ENCODE measurements at places on chromosomes 2 and 18. TPM values are rescaled to one million over a fixed set of nuclear protein-coding genes. Genes with fewer than 3 reads are reported as not detected.

- H3K4me1 ChIP-seq = no peaks in the 10 kb centered on the region
- no peak overlapping the region for H3K4me3 ChIP-seq
- no peaks in the 10 kb centered on the region for H3K36me3 ChIP-seq
- H3K27ac ChIP-seq = no peak overlapping the region
- no peak for DNase-seq
Measured at GRCh38 chr2:211900000-211900399, 638.6 kb downstream of the ERBB4 start.

GRCh38 chr2:71385012-71385411, 53.4 kb downstream of the ZNF638 start:
- H3K27ac ChIP-seq = peak overlapping the region; percentile 37
- H3K36me3 ChIP-seq = peaks cover 82% of the 10 kb centered on the region
- peaks cover 13% of the 10 kb centered on the region for H3K4me1 ChIP-seq
- DNase-seq = no peak

DNA sequence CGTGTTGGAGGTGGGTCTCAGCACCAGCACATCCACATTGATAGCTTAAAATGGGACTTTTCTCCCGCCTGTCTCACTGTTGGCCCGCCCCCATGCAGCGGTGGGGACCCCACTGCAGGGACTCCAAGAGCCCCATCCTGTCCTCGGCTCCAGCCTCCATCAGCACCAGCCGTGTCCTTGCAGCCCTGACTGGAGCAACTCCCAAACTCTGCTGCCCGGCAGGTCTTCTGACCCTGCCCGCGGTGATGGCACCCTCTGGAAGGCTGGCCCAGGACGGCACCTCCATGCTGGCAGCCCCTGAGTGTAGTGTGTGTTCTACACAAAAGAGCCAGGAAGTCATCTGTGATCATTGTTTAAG, 41.6 kb upstream of the KCNG2 start:
- H3K36me3 ChIP-seq = peaks cover 23% of the 10 kb centered on the region
- no peak overlapping the region for H3K4me3 ChIP-seq
- DNase-seq = no peak
- no peak overlapping the region for H3K27ac ChIP-seq
- H3K4me1 ChIP-seq = 0 out of 2 replicates have a peak, but pooled peaks cover 3% of the 10 kb centered on the region
- H3K27me3 ChIP-seq = peaks cover 5% of the 10 kb centered on the region

Gene ELMOD3
- total RNA-seq = 13.7 TPM

Gene CFAP65
- not detected for total RNA-seq

Gene STK36
- total RNA-seq = 7.9 TPM

Gene MARCO
- total RNA-seq = not detected

Measured in SJSA1 (cell line).